ENCODE measurements at places on chromosomes 3 and 15.

GRCh38 chr3:59935025-59935424 lies 885.2 kb upstream of the CFAP20DC start:
- DNase-seq, result no peak

DNA sequence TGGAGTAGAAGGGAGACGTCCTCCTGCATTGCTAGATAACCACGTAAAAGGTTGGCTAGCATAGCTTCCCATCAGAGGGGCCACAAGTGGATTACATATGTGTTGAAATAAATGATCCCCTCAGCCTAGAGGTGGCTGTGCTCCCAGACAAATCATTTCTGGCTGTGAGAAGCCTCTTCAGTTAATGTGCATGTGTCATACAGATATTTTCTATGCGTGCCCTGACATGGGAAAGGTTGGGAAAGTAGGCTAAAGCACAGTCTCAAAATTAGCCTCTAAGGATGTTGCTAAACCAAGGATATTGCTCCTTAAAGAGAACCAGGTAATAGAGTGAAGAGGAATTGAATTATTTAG lies 17.8 kb downstream of the USP3 start:
- DNase-seq, result no peak

GRCh38 chr15:81896356-81896755 lies 149.5 kb downstream of the MEX3B start:
- DNase-seq, result no peak

DNA sequence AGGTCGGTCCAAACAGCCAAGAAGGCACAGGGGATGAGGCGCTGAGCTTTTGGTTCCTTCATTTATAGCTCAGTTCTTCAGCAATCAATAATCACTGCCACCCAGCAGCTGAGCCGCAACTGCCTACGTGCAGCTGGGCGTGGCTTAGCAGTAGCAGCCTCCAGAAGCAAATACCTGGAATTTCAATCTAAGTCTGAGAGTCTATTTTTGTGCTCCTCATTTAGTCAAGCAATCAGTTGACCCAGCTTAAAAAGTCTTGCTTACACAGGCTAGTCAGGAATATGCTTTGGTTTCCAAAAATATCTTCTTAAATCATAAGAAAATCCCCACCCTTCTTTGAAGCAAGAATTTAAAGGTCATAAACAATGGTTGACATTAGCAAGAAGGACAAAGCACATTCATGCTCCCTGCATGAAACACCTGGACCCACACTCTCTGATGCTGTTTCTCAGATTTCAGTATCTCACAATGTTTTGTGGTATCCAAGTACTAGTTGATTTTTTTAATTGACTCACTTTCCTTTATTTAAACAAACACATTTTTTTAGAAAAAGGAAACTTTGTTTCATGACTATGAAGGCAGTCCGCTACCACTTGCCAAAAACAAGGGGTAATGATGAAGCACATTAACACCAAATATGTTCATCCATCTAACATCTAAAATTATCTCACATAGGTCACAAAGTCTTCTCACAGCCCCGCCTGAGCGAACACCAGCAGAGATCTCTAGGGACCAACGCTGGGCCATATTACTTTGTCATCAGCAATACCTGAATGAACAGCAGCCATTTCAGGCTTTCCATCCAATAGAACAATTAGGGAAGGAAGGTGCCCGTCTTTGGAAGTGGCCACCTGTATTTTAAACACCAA lies 106.1 kb downstream of the OXNAD1 start:
- DNase-seq, result no peak

- DNase-seq, result no peak
These were observed 708 bp downstream of the ESYT3 start for GRCh38 chr3:138434875-138435772.

- no peak for DNase-seq
These were observed 18.6 kb downstream of the ZIC1 start for GRCh38 chr3:147427746-147428145.

DNA sequence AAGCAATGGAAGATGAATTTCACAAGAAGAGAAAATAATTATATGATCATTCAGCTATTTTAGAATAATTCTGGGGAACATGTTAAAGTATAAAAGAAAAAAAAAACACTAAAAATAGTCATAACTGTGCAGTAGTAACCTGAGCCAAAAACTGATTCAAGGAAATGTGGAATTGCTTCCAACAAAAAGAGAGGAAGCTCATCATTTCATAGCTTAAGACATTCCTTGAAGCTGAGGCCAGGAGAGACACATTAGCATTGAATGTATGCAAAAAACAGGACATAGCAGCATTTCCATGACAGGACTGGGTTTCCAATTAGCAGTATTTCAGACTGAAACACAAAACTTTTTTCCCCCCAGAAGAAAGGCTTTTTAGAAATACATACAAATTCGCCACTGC lies 27.7 kb upstream of the LRRN1 start:
- no peak for DNase-seq
